Astrocyte (in vitro differentiated cells and primary cell): ENCODE measurements at places on chromosomes 2 and 18.

- peaks cover 32% of the 10 kb centered on the region for H3K4me1 ChIP-seq
- H3K27ac ChIP-seq = peak overlapping the region; percentile 86
- H3K36me3 ChIP-seq = no peaks in the 10 kb centered on the region
- no peak overlapping the region for H3K4me3 ChIP-seq
- H3K27me3 ChIP-seq = no peaks in the 10 kb centered on the region
Measured at GRCh38 chr18:363301-364085, 95.6 kb upstream of the THOC1 start.

- H3K36me3 ChIP-seq = no peaks in the 10 kb centered on the region
- no peak overlapping the region for H3K4me3 ChIP-seq
- H3K27ac ChIP-seq = no peak overlapping the region
- H3K27me3 ChIP-seq = no peaks in the 10 kb centered on the region
- peak; percentile 10 for DNase-seq
Measured at GRCh38 chr2:144217853-144218633, 301.9 kb downstream of the ZEB2 start.

GRCh38 chr18:50170004-50170403 is 24.9 kb downstream of the MYO5B start:
- peaks cover 3% of the 10 kb centered on the region for H3K27me3 ChIP-seq
- DNase-seq = no peak
- no peaks in the 10 kb centered on the region for H3K36me3 ChIP-seq
- no peaks in the 10 kb centered on the region for H3K4me1 ChIP-seq
- H3K4me3 ChIP-seq = no peak overlapping the region
- H3K27ac ChIP-seq = no peak overlapping the region

GRCh38 chr2:239836021-239836765 is 188.9 kb downstream of the NDUFA10 start:
- DNase-seq = no peak
- H3K4me1 ChIP-seq = no peaks in the 10 kb centered on the region
- H3K4me3 ChIP-seq = no peak overlapping the region
- no peaks in the 10 kb centered on the region for H3K27me3 ChIP-seq
- H3K36me3 ChIP-seq = no peaks in the 10 kb centered on the region

GRCh38 chr2:101676674-101677073 is 20.8 kb upstream of the MAP4K4 start:
- H3K36me3 ChIP-seq = no peaks in the 10 kb centered on the region

DNA sequence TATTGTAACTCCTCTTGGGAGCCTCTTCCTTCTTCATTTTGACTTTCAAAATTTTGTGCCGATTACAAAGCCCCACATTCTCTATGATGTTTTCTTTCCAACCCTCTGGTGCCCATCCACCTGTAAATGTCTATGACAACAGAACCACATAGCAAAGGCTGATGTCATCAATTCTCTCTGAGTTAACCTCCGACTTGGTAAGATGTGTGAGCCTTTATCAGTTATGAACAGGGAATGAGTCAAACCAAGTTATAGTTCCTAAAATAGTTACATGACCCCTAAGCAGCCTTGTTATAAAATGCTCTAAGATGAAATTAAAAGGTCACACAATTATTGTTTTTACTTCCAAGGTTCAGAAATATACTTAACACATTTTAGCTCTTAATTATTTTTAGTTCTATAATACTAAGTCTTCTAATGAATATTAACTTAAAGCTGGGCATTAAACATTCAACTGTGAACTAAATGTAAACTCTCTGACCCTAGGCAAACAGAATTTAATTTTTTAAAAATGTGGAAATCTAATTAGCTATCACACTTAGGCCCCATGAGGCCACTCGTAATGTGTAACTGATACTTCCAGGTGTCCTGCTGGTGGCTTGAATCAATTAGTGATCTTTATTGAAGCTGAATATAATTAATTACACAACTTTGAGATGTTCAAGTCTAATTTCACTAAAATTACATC is 102.3 kb upstream of the CYRIA start:
- H3K27me3 ChIP-seq = no peaks in the 10 kb centered on the region
- DNase-seq = peak; percentile 21
- no peak overlapping the region for H3K4me3 ChIP-seq
- H3K4me1 ChIP-seq = no peaks in the 10 kb centered on the region

- DNase-seq = no peak
- H3K27ac ChIP-seq = no peak overlapping the region
- H3K27me3 ChIP-seq = no peaks in the 10 kb centered on the region
- no peak overlapping the region for H3K4me3 ChIP-seq
- H3K4me1 ChIP-seq = no peaks in the 10 kb centered on the region
Measured at GRCh38 chr2:69244882-69245281, 142.1 kb downstream of the GFPT1 start.

DNA sequence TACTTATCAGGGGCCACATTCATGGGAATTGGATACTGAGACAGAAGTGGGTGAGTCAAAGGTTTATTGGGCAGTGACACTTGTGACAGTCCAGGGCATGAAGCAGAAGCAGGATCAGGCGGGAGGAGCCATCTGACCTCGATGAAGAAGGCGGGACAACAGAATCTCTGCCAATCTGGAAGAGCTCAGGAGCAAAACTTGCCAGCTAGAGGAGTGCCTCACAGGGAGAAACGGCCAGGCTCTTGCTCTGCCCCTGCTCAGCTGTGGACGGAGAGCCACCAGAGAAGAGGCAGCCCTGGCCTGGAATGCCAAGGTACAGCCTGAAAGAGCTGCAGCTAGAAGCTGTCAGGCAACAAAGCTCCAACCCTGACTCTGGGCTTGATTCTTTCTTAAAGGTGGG is 16.9 kb downstream of the DAW1 start:
- H3K36me3 ChIP-seq = no peaks in the 10 kb centered on the region
- DNase-seq = no peak
- no peaks in the 10 kb centered on the region for H3K27me3 ChIP-seq
- no peaks in the 10 kb centered on the region for H3K4me1 ChIP-seq
- no peak overlapping the region for H3K27ac ChIP-seq

DNA sequence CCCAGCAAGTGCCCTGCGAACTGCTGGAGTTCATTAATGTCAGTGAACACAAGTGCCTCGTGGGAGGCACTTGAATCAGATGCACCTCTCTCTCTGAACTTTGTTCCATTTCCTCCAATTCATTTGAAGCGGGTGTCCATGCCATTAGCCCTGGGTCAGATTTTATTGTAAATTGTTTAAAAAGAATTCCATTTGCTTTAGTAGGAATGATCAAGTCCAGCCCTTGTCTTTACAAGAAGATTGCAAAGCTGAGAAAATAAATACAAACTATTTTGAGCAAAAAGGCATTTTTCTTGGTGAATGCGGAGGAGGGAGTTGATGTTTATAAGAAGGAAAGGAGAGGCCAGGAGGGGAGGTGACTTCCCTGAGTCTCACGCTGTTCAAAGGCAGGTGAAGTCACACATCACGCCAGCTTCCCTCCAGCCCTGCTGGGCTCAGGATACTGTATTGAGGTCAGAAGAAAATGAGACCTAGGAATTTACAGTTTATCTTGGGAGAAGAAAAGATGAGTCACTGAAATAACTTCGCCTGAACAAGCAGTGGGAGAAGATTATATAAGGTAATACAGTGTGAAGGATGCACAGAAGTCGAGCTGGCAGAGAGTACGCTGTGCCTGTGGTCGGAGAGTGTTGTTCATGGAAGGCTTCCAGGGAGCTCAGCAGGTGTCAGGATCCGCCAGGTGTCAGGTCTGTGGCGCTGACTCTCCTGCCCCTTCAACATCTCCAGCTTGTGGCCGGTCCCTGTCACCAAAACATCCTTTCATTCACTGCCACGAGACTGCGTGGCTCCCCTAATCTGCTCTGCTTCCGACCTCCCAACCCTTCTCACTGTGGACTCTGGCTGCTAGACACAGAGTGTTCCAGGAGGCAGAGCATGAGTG is 36.5 kb downstream of the EFR3B start:
- H3K4me3 ChIP-seq = no peak overlapping the region
- H3K27me3 ChIP-seq = peaks cover 46% of the 10 kb centered on the region
- H3K27ac ChIP-seq = no peak overlapping the region
- peaks cover 12% of the 10 kb centered on the region for H3K4me1 ChIP-seq
- peak; percentile 91 for DNase-seq

DNA sequence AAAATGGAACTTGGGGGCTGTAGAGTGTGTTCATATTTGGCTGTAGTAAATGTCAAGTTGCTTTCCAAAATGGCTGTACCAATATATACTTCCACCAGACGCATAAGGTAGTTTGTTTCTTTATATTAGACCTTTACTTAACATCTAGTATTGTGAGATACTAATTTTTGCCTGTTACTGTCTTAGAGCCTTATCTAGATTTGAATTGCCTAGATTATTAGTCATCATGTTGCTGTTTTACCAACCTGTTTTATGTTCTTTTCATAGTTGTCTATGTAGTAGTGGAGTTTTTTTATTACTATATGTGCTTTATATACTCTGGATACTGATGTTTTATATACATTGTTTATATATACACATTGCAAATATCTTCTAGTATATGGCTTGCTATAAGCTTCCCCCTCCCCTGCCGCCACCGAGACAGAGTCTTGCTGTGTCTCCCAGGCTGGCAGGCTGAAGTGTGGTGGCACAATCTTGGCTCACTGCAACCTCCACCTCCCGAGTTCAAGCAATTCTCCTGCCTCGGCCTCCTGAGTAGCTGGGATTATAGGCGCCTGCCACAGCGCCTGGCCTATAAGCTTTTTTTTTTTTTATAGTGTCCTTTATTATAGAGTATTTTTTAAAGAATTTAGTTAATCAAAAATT is 18.9 kb downstream of the SLC39A10 start:
- H3K27me3 ChIP-seq = no peaks in the 10 kb centered on the region
- H3K4me1 ChIP-seq = no peaks in the 10 kb centered on the region
- DNase-seq = no peak
- peaks cover 6% of the 10 kb centered on the region for H3K36me3 ChIP-seq
- no peak overlapping the region for H3K27ac ChIP-seq
- H3K4me3 ChIP-seq = no peak overlapping the region

- H3K27me3 ChIP-seq = no peaks in the 10 kb centered on the region
- H3K27ac ChIP-seq = no peak overlapping the region
- H3K4me1 ChIP-seq = no peaks in the 10 kb centered on the region
- H3K36me3 ChIP-seq = no peaks in the 10 kb centered on the region
Measured at GRCh38 chr2:110157153-110157793, 41.7 kb upstream of the MALL start.

DNA sequence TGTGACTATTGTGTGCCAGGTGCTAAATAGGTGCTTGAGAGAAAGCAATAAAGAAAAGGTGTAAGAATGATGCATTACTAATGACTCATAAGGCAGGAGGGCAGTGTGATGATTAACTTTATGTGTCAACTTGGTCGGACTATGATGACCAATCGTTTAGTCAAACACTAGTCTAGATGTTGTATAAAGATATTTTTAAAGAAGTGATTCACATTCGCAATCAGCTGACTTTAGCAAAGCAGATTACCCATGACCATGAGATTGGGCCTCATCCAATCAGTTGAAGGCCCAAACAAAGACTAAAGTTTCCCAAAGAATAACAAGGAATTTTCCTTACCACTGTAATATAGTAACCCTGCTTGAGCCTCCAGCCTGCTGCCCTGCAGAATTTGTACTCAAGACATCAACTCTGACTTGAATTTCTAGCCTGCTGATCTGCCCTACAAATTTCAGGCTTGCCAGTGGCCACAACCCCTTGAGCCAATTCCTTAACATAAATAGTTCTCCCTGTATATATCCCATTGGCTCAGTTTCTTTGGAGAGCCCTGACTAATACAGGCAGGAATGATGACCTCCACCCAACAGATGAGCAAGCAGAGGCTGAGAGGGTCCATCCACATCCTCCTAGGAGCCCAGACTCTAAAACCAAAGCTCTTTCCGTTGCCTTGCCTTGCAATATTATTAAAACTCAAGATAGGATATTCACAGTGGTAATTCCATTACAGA is 132.6 kb downstream of the ACTR3 start:
- H3K36me3 ChIP-seq = no peaks in the 10 kb centered on the region
- H3K4me1 ChIP-seq = peaks cover 13% of the 10 kb centered on the region
- no peaks in the 10 kb centered on the region for H3K27me3 ChIP-seq
- H3K27ac ChIP-seq = peak overlapping the region; percentile 89
- peak; percentile 93 for DNase-seq

GRCh38 chr2:233247116-233247515 is 4.4 kb upstream of the ATG16L1 start:
- H3K4me1 ChIP-seq = no peaks in the 10 kb centered on the region
- no peak overlapping the region for H3K27ac ChIP-seq
- H3K4me3 ChIP-seq = no peak overlapping the region

DNA sequence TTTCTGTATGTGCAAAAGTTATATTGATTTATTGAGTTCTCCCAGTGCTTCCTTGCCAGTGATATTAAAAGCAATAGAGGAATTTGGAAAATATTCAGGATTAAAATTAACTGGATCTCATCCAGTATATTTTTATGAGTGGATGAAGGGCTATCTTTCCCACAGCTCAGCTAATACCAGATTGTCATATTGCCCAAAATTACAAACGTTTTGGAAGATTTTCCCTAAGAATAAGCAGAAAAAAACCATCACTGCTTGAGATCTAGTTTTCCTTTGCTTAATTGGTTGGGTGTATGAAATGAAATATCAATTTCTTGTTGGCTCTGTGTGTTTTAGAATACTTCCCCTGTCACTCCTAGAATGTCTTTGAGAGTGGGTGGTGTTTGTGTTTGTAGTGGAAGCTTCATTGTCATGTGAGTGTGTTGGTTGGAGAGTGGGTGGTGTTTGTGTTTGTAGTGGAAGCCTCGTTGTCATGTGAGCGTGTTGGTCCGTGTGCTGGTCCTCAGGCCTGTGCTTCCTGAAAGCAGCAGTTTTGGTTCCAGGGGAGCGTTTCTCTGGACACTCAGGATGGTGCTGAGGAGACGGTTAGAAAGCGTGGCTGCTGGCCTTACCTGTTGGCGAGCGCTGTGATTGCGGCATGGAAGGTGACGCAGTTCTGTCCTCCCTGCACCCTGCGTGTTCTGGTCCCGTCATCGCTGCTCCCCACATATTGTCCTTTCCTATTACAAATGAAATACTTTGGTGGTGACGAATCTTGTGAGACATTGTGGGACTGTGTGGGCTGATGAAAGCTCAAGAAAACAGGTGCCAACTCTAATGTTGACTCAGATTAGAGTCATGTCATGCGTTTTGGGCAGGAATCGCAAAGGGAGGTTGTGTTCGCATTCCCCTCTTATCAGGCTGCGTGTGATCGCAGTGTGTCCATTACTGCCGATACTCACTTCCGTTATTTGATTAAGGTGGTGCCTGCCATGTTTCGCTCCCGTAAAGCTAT is 12.4 kb downstream of the ASB1 start:
- H3K36me3 ChIP-seq = peaks cover 17% of the 10 kb centered on the region
- DNase-seq = peak; percentile 100
- peak overlapping the region; percentile 100 for H3K27ac ChIP-seq
- H3K4me3 ChIP-seq = peak overlapping the region; percentile 31

GRCh38 chr2:10638093-10638492 is 51.7 kb downstream of the NOL10 start:
- H3K36me3 ChIP-seq = peaks cover 29% of the 10 kb centered on the region
- H3K4me1 ChIP-seq = no peaks in the 10 kb centered on the region
- H3K27me3 ChIP-seq = no peaks in the 10 kb centered on the region

GRCh38 chr18:48543228-48543627 is 4.4 kb downstream of the CTIF start:
- no peaks in the 10 kb centered on the region for H3K27me3 ChIP-seq
- H3K36me3 ChIP-seq = no peaks in the 10 kb centered on the region
- DNase-seq = no peak

DNA sequence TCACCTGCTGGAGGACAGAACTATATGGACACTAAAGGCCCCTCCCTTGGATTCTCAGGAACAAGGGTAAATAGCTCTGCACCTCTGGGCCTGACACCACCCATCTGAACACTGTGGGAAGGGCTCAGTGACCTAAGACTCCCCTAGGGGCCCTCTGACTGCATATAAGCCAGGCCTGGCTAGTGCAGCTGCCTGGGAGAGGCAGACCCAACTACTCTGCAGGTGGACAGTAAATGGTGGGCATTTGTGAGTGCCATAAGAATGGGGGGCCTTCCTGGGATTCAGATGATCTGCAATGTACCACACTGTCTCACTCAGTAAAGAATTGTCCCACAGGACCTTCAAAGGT is 11.2 kb upstream of the WIPF1 start:
- H3K4me3 ChIP-seq = no peak overlapping the region
- H3K27ac ChIP-seq = no peak overlapping the region
- no peaks in the 10 kb centered on the region for H3K27me3 ChIP-seq
- no peaks in the 10 kb centered on the region for H3K36me3 ChIP-seq
- DNase-seq = no peak
- H3K4me1 ChIP-seq = peaks cover 23% of the 10 kb centered on the region
